ENCODE measurements at places on chromosomes 6 and 20.

DNA sequence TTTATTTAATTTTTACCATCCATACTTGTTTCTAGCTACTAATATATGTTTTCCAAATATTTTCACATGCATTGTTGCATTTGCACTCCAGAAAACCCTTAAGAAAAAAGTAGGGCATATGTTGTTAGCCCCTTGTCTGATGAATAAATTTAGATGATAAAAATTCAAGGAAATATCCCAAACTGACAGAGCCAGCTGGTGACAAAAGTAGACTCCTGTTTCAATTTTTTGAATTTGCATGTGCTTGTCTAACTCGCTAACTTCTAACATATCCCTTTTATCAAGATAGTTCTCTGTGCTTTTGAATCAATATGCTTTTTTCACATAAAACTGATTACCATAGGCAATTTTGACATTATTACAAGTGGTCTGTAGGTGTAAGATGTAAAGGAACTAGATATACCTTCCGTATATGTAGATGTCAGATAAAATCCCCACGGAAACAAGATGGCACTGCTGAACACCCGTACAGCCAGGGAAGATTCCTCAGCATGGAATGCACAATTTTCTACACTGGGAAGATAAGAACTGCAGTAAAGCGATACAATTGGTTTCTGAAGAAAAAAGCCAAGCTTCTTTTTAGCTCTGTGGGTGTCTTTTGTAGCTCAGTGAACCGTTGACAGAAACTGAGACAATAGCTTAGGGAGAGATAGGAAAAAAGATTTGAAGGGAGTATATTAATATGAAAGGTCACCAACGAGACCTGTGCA, 437.6 kb upstream of the RNF217 start:
- no peak for DNase-seq

- no peak for DNase-seq
Measured at GRCh38 chr20:57672164-57672563, 37.7 kb downstream of the PMEPA1 start.

DNA sequence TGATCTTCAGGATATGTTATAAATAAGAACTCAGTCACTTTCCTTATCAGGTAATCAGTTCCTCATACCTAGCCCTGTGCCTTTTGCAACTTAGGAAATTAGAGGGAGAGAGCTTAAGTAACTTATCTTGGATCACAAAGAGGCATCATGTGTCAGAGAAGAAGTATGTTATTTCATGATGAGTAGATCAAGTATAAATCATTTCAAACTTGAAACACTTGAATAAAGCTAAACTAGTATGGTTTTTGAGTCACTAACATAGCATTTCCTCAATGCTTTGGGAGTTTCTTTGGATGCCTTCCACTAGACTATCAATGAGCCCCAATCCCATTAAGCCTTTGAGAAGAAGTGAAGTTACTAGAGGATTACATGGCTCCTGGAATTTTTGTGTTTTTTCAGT, 102.6 kb upstream of the TNFAIP3 start:
- DNase-seq, result peak; percentile 92

- no peak for DNase-seq
Measured at GRCh38 chr6:82511546-82511945, 147.9 kb downstream of the TPBG start.

GRCh38 chr20:34675993-34676641, 775 bp downstream of the PIGU start:
- no peak for DNase-seq

- DNase-seq, result no peak
Measured at GRCh38 chr6:37005827-37006567, 542 bp downstream of the FGD2 start.

DNA sequence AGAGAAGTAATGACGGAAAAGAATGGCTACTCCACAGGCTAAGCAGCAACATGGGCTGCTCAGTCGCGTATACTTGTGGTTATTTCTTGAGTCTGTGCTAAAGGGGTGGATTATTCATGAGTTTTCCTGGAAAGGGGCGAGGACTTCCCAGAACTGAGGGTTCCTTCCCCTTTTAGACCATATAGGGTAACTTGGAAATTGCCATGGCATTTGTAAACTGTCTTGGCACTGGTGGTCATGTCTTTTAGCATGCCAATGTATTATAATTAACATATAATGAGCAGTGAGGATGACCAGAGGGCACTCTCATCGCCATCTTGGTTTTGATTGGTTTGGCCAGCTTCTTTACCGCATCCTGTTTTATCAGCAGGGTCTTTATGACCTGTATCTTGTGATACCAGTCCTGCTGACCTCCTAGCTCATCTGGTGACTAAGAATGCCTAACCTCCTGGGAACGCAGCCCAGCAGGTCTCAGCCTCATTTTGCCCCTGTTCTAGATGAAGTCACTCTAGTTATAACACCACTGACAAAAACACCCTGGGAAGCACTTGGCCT, 11.4 kb downstream of the LBP start:
- DNase-seq, result peak; percentile 28

DNA sequence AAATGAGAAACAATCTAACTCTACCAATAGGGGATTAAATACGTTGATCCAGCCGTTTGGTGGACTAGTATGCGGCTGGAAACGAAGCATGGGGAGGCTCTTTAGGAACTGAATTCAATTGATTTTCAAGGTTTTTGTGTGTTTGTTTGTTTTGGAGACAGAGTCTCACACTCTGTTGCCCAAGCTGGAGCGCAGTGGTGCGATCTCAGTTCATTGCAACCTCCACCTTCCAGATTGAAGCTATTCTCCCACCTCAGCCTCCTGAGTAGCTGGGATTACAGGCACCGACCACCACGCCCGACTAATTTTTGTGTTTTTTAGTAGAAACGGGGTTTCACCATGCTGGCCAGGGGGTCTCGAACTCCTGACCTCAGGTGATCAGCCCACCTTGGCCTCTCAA, 7.1 kb downstream of the CNPY3 start:
- no peak for DNase-seq

GRCh38 chr6:24448396-24448795, 41.0 kb downstream of the GPLD1 start:
- no peak for DNase-seq

- no peak for DNase-seq
Measured at GRCh38 chr6:15183979-15184378, 61.9 kb upstream of the JARID2 start.

- no peak for DNase-seq
Measured at GRCh38 chr20:24117383-24117782, 128.8 kb upstream of the GGTLC1 start.

GRCh38 chr20:22489626-22490286, 94.6 kb downstream of the FOXA2 start:
- no peak for DNase-seq

DNA sequence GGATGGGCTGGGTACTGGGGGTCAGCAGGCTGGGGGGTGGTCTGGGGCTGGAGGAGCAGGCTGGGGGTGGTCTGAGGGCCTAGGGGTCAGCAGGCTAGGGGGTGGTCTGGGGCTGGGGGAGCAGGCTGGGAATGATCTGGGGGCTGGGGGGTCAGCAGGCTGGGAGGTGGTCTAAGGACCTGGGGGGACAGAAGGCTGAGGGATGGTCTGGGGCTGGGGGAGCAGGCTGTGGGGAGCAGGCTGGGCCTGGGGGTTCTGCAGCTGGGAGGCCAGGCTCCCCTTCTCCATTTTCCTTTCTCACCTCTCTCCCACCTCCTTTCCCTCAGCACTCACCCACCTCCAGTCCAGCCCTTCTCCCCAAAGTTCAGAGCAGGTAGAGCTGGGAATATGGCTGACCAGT, 114.2 kb downstream of the PSMB1 start:
- no peak for DNase-seq

GRCh38 chr6:2047855-2048254, 197.6 kb downstream of the GMDS start:
- DNase-seq, result no peak

DNA sequence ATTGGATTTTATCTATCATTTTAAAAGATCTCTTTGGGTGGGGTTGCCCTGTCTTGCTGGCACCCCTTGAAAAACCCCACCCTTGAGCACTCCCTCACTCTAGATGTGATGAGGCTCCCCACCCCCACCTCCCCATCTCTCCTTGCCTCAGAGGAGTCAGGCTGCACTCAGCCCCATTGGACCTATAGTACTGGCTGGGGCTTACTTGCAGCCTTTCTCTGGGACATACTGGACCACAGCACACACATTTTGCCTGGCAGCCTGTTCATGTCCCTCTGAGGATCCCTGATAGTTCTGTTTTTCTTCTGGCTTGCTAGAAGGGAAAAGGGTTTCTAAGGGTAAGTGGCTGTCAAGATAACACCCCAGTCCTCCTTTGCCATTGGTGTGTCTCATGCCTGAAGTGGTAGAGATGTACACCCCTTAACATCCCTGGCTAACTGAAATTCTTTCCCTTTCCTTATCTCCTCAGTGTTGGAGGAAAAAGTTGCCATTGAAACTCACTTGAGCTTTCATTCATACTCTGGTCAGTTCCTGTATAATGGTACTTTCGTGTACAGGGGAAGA, 553.4 kb upstream of the CITED2 start:
- DNase-seq, result no peak

DNA sequence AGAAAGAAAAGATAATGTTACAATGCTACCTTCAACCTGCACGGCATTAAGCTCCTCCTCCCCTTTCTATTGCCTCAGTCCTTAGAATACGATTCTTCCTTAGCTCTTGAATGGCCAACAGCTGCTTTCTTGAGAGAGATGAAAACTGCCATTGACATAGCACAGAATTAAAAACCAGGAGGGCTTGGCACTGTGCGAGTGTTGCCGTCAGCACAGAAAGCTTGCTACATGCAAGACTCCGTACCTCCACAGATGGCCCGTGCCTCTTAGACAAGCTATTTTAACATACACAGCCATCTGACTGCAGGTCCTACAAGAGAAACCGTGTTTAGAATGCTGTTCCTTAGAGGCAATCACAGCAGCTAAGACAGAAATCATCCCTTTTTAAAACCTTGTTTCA, 51.7 kb downstream of the ALDH5A1 start:
- DNase-seq, result no peak

DNA sequence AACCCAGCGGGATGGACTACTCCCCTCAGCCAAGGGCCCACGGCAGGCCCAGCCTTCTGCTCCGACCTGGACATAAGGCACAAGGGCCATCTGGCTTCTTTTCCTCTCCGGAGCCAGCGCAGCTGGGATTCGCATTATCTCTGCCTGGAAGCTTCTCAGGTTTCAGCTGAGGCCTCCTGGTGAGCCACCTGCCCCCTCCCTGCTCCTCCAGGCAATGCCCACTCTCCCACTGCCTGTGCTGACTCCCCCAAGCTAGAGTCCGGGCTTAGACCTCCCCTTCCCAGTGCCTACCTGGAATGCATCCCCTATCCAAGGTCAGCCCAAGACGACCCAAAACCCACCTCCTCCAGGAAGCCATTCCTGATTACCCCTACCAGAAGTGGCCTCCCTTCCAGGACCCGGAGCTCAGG, 60.7 kb downstream of the EZR start:
- DNase-seq, result no peak

DNA sequence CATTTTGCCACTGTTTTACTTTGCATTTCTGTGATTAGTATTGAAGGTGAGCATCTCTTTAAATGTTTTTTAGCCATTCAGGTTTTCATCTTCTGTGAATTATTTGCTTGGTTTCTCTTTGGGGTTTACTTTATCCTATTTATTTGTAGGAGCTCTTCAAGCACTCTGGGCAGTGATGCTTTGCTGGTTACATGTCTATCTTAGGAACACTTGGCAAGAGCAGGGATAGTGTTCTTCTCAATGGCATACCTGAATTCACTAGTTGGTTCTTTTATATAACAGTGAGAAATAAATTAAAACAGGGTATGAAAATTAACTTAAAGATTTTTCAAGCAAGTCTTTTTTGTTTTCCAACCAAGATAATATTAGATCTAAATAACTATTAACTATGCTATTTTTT, 119.7 kb upstream of the BACH2 start:
- DNase-seq, result no peak

DNA sequence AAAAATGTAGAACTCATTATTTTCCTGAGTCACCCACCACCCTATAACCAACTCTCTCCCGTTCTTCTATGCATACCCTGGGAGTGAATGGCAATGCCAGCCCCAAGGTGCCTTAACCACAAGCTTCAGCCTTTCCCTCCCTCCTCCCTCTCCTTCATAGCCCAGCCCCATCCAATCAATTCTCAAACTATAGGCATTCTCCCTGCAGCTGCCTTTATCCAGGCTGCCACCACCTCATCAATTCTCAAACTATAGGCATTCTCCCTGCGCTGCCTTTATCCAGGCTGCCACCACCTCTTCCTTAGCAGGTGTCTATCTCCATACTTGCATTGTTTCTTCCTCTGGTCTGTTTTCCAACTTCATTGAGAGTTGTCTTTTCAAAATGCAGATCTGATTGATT, 77.1 kb downstream of the PLEKHG1 start:
- DNase-seq, result no peak

- DNase-seq, result no peak
Measured at GRCh38 chr6:155183095-155183494, 80.7 kb upstream of the CLDN20 start.

DNA sequence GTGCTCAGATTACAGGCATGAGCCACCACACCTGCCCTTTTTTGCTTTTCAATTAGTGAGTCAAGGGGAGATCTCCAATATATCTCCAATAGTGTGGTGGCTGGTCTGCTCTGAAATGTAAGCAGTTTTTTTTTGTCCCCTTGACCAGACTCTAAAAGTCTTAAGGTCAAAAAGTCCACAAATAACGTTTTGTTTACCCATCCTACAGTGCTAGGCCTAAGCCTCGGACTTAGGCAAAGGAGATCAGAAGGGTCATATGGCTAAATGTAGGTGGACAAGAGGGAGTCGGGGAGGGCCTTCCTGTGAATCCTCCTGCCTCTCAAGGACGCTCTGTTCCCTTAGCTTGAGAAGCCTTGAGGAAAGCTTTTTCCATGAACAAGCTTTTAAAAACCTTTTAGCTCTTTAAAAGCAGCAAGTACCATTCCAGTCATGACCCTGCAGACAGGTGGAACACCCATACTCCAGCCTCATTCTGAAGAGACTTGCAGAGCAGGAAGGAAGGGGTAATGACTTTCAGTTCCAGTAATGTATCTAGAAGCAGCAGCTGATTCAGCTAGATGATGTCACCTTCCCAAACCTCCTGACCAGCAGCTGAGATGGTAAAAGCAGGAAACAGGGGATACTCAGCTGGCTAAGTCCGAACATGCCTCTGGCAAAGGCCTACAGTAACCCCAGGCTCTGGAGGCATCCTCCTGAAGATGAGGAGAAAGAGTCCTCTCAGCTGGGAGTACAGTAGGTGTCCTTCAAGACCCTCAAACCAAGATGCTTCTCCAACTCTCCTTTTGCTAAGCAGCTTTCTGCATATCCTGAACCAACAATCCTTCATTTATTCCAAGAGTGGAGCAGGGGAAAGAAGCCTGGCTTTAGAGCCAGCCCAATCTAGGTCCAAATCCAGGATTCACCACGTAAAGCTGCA, 23.6 kb downstream of the BCL2L1 start:
- DNase-seq, result peak; percentile 98

GRCh38 chr20:4104045-4104444, 88.7 kb upstream of the RNF24 start:
- DNase-seq, result peak; percentile 57

DNA sequence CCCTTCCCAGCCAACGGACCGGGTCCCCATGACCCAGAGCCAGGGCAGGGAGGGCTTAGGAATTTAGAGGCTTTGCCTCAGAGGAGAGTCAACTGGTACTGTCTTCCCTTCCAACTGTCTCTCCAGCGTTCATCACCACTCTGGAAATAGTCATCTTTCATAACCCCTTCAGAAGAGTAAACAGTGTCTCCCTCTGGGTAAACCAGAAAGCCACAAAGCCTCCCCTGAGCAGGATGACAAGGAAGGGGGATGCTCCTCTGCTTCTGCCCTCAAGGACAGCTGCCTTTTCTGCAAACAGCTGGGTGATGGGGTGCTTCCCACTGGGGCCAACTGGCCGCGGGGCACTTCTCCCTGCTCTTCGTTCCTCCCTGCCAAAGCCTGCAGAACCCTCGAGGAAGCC, 90.1 kb downstream of the PSMG4 start:
- no peak for DNase-seq

GRCh38 chr6:143361536-143362191, 88.8 kb downstream of the ADAT2 start:
- DNase-seq, result no peak
